RPMI7951 (cell line): ENCODE measurements at places on chromosomes 7 and 10. TPM values are rescaled to one million over a fixed set of nuclear protein-coding genes. Genes with fewer than 3 reads are reported as not detected.
A peak's percentile ranks its signal among the peaks of the same experiment; 100 is the strongest.

FAM237B gene
- not detected in 2 replicates for total RNA-seq

DNA sequence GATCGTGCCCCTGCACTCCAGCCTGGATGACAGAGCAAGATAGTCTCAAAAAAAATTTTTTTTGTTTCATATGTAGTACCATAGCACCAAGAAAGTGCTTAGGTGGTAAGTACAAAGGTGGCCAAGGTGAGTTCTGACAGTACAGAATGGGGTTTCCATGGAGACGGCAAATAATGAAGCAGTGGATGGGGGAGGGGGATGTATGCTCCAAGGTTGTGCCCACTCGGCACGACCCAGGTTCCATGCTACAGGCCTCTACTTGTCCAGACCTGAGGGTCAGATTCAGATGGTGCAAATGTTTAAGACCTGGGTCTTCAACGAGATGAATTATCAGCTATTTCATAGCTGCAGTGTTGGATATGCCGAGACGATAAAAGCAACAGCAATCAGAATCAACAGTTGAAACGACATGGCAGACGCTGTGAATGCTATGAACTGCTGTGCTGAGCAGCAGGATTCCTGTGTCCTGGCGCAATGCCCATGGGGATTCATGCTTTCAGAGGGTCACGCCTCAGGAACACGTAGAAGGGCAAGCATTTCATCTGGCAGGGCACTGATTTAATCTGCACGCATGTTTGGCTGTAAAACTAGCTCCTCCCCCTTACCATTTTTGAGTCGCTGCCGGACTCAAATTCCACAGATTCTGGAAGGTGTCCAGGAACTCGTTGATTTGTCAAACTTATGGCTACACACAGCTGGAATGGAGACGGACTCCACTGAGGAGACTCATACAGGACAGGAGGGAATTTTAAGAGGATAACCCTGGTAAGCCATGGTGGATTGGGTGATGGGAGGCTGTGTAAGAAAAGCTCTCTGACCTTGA, 256.5 kb downstream of the FRMD4A start:
- peak; percentile 100 for DNase-seq

DNA sequence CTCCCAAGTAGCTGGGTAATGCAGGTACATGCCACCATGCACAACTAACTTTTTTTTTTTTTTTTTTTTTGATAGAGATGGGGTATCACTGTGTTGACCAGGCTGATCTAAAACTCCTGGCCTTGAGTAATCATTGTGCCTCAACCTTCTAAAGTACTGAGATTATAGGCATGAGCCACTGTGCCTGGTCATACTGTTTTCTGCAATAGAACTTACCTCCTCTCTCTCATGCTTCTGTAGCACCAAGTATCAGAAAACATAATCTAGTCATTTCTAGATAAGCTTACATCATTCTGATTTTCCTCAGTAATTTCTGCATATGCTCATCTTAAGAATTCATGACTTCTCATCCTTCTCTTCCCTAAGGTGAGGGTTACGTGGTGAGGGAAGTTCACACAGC, 210.0 kb downstream of the IMMP2L start:
- DNase-seq = no peak

GFRA1 gene
- 0.68 and 0.72 TPM in 2 replicates for total RNA-seq

SORCS1 gene
- total RNA-seq = under 0.01 and 0.10 TPM in 2 replicates

DNA sequence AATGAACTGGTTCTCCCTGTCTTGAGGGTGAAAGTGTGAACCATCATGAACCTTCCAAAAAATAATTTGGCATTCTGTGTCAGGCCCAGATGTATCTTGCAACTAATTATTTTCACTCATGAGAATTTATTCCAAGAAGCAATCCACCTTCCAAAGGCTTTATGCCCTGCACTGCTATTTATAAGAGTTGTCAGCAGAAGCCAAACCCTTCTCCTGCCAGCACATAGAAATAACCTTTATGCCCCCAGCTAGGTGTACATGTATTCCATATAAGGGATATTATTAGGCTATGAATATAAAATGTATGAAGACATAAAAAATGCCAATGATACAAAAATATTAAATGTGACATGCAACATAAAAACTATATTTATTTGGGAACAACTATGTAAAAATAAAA, 69.0 kb upstream of the GDF10 start:
- DNase-seq = no peak

DNA sequence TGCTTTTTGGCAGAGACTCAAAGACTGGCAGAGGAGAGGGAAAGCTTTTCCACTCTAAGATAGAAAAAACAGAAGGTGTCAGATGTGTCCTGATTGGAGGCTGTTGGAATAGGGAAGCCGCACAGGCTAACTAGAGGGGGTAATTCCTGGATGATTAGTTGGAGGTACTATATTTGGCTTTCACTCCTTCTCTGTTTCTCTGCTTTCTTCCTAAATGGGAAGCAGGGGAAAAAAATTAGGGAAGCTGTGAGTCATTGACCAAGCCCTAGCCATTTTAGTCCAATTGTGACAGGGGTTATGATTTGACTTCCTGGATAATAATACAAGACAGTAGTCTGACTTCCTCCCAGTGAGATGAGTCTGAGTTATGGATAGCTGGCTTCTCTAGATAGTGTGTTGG, 475.2 kb upstream of the CELF2 start:
- DNase-seq = no peak

PIK3CG gene
- total RNA-seq = 2.0 and 3.2 TPM in 2 replicates

- DNase-seq = no peak
Measured at GRCh38 chr10:14555807-14556206, 218.9 kb downstream of the FAM107B start.

GRCh38 chr7:37673523-37673922, 10.0 kb upstream of the GPR141 start:
- no peak for DNase-seq

GRCh38 chr7:2843711-2844152, 376 bp downstream of the GNA12 start:
- DNase-seq = peak; percentile 49

GRCh38 chr7:37333075-37333474, 115.6 kb downstream of the ELMO1 start:
- no peak for DNase-seq

GRCh38 chr7:43240565-43240964, 128.1 kb downstream of the HECW1 start:
- DNase-seq = no peak
